ENCODE measurements at places on chromosomes 11 and 22.
A peak's percentile ranks its signal among the peaks of the same experiment; 100 is the strongest.

DNA sequence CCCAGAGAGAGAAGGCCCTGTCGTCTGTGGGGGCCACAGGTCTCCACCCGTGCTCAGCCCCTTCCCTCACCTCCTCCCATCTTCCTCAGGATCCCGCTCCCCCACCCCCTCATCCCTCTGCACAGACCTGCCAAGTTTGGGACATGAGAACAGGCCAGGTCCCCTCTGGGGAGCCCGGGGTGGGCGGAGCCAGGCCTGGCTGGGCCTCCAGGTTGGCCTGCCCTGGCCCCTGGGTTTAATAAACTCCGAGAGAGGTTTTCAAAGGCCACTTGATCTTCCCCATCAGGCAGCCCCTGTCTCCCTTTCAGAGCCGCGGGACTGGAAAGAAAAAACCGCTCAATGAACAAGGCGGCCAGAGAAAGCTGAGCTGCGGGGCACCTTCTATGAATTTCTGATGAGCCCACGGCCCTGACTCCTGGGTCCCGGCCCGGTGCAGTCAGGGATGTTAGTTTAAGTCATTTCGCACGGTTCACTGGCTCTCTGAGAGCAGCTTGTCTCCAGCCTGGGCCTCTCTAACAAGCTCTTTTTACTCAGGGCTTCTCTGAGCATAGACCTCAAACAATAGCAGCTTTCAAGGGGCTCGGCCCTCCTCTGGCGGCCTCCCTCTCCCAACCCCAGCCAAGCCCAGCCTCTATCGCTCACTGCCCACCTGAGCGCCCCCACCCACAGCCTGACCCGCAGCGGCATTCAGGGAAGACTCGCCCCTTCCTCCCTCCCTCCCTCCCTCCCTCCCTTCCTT is 64.8 kb downstream of the RPUSD4 start:
- peak; percentile 36 for DNase-seq

- no peak for DNase-seq
These were observed 12.0 kb downstream of the CSTPP1 start for GRCh38 chr11:46948378-46949131.

- no peak for DNase-seq
These were observed 8.2 kb downstream of the GP1BB start for GRCh38 chr22:19731361-19732135.

DNA sequence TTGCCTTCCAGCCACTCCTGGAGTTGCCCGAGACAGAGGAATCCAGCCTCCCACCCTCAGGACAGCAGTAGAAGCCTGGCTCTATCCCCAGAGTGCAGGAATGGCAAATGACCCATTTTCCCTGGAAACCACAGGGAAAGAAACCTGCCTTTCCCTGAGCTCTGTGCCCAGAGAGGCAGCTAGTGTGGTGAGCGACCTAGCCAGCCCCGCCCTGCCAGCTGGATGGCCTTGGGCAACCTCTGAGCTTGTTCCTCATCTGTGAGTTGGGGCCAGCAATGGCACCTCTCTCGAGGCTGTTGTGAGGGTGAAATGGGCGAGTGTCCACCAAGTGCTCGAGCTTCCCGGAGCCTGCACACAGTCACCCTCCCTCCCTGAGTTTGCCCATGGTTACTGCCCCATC is 3.7 kb downstream of the OMP start:
- DNase-seq = peak; percentile 44

DNA sequence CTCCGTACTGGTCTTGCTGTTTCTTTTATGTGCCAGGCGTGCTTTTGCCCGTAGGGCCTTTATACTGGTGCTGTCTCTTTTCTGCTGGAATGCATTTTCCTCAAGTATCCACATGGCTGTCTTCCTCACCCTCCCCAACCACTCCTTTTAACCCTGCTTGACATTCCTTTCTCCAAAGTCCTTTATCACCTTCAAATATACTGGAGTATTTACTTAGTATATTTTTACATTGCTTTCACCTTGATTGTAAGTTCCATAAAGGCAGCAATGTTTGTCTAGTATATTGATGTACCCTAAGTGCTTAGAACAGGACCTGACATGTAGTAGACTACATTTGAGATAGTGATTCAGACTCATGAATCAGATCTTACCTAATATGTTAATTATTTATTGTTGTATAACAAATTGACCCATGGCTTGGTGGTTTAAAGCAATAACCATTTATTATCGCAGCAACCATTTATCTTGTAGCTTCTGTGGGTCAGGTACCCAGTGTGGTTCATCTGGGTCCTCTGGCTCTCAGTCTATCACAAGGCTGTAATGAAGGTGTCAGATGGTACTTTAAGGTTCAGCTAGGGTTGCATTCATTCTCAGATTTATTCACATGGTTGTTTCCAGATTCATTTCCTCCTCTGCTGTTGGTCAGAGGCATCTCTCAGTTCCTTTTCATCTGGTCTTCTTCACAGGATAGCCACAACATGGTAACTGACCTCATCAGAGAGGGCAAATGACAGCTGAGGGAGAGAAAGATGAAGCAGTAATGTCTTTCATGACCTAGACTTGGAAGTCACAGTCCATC is 34.2 kb downstream of the DDX10 start:
- no peak for DNase-seq

GRCh38 chr11:27968461-27968860 is 139.5 kb downstream of the KIF18A start:
- DNase-seq = no peak

- DNase-seq = no peak
These were observed 1.9 kb downstream of the SWAP70 start for GRCh38 chr11:9665749-9666148.

DNA sequence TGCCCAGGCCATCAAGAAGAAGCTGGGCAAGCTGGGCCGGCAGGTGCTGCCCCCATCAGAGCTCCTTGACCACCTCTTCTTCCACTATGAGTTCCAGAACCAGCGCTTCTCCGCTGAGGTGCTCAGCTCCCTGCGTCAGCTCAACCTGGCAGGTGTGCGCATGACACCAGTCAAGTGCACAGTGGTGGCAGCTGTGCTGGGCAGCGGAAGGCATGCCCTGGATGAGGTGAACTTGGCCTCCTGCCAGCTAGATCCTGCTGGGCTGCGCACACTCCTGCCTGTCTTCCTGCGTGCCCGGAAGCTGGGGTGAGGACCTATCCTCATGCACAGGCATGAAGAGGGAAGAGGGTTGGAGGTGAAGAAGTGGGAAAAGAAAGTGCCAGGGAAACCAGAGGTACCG is 5.3 kb upstream of the NHERF4 start:
- DNase-seq = no peak

DNA sequence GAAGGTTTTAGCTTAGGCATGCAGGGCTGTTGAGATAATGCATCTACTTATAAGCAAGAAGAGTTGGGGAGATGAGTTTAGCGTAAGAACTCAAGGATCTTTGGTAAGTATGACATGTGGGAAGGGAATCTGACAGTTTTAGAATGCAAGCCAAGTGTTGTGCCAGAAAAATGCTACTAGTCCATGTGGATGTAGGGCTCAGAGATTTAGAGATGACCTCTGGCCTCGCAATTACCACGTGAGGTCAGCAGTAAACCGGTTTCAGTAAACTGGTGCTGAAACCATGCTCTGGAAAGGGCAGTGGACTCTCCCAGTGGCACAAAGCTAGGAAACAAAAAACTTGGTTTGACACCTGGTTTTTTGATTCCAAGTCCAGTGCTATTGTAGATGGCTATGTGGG is 18.9 kb downstream of the MRPL16 start:
- DNase-seq = no peak

DNA sequence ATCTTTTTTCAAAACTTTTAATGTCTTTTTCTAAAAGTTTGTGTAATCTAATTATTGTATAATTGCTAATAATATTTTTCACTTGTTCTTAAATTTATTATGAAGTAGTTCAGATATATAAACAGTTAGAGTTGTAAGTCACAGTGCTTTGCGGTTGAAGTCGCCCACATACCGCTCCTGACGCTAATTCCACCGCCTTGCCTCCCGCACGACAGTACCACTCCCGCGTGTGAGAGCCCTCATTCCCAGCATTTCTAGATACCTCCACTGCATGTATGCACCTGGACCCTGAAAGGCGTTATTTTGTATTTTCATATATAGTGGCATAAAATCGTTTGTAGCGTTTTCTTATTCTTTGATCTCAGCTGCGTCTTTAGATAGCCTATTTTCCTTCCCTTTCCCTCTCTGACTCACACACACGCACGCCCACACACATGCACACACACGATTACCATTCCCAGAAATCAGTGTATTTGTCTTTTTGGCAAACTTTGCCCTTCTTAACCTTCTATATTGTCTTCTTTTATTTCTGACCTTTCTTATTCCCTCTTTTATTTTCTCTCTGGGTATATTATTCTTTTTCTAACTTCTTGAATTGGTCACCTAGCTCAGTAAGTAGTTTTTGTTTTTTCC is 56.4 kb upstream of the PITPNB start:
- DNase-seq = no peak

- peak; percentile 93 for DNase-seq
These were observed 25.6 kb downstream of the YWHAH start for GRCh38 chr22:31969789-31970489.

DNA sequence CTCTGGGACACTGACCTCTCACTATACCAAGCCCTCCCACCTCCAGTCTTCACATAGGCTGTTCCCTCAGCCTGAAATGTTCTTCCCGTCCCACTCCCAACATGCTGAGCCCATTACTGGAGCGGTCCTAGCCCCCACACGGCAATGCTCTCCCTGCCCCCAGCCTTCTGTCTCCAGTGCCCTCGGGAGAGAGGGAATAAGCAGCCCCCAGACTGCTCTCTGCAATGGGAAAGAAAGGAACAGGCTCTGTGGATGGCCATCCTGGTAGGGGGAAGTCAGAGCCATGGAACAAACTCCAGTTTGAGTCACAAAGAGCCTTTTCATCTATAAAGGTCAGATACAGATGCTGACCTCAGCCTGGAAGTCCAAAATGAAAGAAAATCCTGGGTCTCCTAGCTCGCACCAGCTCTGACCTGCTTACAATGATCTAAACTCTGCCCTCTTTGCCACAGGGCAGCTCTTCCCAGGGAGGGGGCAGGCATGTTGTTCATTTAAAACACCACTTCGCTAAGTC is 62.6 kb downstream of the FLRT1 start:
- no peak for DNase-seq

DNA sequence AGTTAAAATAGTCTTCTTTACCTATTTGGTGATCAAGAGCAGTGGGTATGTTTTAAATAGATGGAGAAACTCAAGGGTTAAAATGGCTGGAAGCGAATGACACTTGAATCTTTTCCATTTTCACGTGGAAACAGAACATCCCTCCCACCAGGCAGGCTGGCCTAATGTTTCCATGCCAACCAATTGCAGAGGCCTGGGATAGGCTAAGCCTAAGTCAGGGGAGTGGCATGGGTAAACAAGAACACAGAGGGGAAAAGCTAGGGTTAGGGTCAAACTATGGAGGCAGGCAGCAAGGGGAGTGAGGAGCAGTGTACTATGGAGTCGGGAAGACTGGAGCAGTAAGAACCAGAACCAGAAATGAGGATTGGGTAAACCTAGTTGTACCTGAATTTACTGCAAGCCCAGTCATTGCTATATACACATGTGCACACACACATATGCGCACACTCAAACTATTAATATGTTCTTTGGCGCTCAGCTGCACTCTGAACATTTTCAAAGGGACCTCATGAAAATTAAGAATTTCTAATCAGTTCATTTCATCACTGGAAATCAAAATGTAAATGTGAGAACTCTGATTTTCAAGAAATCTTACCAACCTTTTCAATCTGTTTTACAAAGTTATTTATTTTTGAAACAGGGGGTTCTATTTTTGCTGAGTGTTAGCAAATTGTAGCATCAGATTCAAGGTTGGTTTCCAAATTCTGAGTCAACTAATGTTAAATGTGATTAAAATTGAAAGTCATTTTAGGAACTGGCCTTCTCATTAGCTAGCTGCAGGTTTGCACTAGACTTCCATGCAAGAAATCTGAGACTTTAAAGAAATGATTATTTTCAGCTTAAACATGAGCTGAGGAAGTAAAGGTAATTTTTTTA is 327.0 kb upstream of the CCDC90B start:
- peak; percentile 67 for DNase-seq

DNA sequence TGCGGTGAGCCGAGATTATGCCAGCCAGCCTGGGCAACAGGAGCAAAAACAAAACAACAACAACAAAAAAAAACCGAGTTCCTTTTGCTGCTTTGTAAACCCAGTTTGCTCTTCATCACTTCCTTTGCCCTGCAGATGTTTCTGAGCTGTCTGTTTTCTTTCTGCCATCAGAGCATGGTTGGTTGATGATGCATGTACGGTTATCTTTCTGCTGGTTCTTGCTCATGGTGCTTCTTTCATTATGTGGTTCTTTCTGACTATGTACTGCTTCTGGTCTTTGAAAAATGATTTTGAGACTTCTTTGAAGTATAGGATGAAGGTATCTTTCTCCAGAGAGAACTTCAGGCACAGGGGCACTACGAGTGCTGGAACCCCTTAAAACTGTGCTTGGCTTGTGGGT is 13.2 kb downstream of the TANGO2 start:
- DNase-seq = no peak

DNA sequence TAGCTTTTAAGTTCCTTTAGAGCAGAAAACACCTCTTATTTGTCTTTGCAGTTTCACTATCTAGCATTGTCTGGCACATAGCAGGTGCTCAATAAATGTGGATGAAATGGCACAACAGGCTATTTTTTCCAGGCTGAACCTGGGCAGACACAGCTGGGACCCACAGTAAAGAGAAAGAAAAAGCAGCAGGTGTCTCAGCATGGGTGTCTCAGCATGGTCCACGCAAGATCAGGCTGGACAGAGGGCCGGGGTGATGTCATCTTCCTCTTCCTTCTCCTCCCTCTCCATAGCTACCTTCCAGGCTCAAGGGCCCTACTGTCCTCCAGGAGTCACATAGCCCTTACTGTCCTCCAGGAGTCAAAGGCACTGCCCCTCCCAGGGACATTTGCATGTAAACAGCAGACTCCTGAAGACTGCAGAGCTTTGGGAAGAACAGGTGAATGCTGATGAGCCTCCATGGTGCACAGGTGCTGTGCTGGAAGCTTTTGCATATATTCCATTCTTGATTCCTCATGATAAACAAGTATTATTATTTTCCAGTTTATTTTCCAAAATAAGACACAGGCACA is 65.2 kb downstream of the DSCAML1 start:
- no peak for DNase-seq

DNA sequence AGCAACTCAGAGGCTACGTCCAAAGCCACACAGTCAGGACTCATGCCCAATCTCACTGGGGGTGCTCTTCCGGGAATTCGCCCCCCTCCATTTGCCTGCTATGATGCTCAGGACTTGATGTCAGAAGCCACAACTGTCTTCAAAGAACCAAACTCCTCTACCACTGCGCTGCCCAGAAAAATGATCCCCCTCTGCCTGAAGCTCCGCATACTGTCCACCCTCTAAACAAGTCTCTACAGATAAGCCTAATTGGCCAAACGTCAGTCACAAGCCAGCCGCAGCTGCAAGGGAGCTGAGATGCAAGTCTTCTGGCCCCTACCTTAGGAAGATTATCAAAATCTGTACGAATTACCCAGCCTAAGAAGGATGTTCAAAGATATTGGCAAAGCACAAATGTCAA is 294.6 kb downstream of the BUD13 start:
- no peak for DNase-seq
